Heart left ventricle (tissue), 16 donors: ENCODE measurements at places on chromosomes 5 and 9. TPM values are rescaled to one million over a fixed set of nuclear protein-coding genes. Genes with fewer than 3 reads are reported as not detected.

- H3K4me1 ChIP-seq: peaks cover 9% of the 10 kb centered on the region
- DNase-seq: no peak
- peaks cover 30% of the 10 kb centered on the region for H3K36me3 ChIP-seq
- H3K27me3 ChIP-seq: no peaks in the 10 kb centered on the region
These were observed 82.2 kb downstream of the MRPS27 start for GRCh38 chr5:72237879-72238278.

DNA sequence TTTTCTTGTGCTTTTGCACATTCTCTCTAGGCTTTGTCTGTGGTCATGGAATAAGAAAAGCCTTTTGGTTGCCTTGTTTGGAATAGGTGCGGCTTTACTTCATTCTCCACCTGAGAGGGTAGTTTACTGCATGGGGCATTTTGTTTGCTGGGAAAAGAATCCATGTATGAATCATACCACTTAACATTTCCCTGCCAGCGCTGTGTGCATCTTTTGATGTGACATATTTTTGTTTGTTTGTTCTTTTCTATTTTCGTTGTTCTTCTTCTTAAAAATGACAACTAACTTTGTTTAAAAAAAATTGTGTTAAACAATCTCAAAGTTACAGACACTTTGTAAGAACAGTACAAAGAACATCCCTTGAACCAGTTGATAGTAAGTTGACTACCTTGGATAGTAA, 113.2 kb downstream of the GCNT1 start:
- H3K27ac ChIP-seq: no peak overlapping the region
- H3K4me1 ChIP-seq: peaks cover 4% of the 10 kb centered on the region
- H3K27me3 ChIP-seq: no peaks in the 10 kb centered on the region
- H3K4me3 ChIP-seq: peak overlapping the region; percentile 60

GRCh38 chr9:88818495-88819201, 172.6 kb upstream of the S1PR3 start:
- no peak overlapping the region for H3K4me3 ChIP-seq
- peaks cover 40% of the 10 kb centered on the region for H3K4me1 ChIP-seq
- no peak for DNase-seq
- H3K27me3 ChIP-seq: peaks cover 23% of the 10 kb centered on the region

- peaks cover 4% of the 10 kb centered on the region for H3K27me3 ChIP-seq
- DNase-seq: no peak
- no peak overlapping the region for H3K4me3 ChIP-seq
- peak overlapping the region; percentile 80 for H3K27ac ChIP-seq
- peaks cover 6% of the 10 kb centered on the region for H3K4me1 ChIP-seq
These were observed 81.9 kb downstream of the TNC start for GRCh38 chr9:115035841-115036612.

DNA sequence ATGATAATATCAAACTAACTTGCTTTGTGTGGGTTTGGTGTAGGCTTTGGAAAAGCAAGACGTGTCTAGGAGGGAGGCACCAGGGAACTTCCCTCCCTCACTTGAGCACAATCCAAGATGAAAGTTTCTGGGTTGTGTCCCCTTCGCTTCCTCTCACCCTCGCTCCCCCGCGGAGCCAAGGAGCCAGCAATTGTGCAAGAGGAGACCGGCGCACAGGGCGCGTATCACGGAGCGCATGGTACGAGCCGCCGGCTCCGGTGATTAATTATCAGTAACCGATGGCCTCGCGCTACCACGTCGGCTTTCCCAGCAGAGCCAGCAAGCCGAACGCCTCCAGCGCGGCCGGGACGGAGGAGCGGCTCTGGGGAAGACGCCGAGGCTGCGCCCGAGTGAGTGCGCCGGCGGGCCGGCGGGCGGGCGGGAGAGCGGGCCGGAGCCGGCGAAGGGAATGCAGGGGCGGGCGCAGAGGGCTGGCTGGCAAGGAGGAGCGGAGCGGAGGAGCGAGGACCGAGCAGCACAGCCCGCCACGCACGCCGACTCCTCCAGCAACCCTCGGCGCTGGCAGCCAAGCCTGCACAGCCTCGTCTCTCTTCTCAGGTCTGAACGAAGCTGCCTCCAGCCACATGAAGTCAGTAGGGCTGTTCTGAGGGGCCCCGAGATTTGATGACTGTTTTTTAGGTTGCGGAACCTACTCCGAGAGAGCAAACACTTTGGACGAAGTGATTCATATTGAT, 143.6 kb downstream of the BNC2 start:
- peak overlapping the region; percentile 80 for H3K27ac ChIP-seq
- no peaks in the 10 kb centered on the region for H3K4me1 ChIP-seq
- H3K4me3 ChIP-seq: peak overlapping the region; percentile 59
- no peaks in the 10 kb centered on the region for H3K36me3 ChIP-seq
- peaks cover 27% of the 10 kb centered on the region for H3K27me3 ChIP-seq
- peak; percentile 82 for DNase-seq

The PCA3 gene
- not detected for total RNA-seq

DNA sequence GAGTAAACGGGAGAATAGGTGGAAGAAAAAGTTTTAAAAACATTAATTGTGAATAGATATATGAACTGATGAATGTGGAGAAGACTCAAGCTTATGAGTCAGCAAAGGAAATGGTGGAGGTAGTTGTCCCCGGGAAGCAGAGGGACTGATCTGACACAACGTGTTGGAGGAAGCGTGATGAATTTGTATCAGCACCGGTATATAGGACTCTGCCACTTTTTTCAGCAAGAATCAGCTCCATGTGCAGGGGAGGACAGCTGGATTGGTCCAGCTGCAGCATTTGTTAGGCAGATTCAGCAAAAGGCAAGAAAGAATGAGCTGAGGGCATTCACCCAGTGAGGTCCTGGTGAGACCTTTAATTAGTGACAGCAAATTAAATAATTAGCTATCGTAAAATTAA, 276.0 kb downstream of the TENT4A start:
- DNase-seq: no peak
- H3K36me3 ChIP-seq: no peaks in the 10 kb centered on the region
- H3K27me3 ChIP-seq: no peaks in the 10 kb centered on the region
- no peak overlapping the region for H3K27ac ChIP-seq

- no peak overlapping the region for H3K4me3 ChIP-seq
- DNase-seq: no peak
- H3K36me3 ChIP-seq: no peaks in the 10 kb centered on the region
- H3K27ac ChIP-seq: no peak overlapping the region
- H3K27me3 ChIP-seq: no peaks in the 10 kb centered on the region
These were observed 107.2 kb downstream of the XRCC4 start for GRCh38 chr5:83184534-83184933.

DNA sequence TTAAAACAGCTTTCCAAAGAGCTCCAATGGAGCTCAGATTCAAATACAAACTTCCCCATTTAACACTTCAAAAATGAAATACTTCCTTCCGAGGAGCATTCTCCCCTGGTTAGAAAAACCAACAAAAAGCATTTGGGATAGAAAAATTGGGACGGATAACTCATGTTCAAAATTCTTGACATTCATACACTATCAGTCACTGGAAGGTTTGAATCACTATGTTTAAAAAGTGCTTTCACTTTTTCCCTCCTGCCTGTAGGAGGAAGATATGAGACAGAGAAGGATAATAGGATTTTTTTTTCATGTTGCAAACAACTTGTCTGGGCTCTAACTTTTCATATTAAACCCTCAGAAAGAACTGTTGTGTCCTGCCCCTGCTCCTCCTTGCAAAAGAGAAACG, 412.0 kb downstream of the ACTL7B start:
- no peak for DNase-seq
- H3K36me3 ChIP-seq: no peaks in the 10 kb centered on the region
- H3K27me3 ChIP-seq: no peaks in the 10 kb centered on the region
- H3K27ac ChIP-seq: no peak overlapping the region
- H3K4me1 ChIP-seq: no peaks in the 10 kb centered on the region

The AGXT2 gene
- total RNA-seq: not detected

DNA sequence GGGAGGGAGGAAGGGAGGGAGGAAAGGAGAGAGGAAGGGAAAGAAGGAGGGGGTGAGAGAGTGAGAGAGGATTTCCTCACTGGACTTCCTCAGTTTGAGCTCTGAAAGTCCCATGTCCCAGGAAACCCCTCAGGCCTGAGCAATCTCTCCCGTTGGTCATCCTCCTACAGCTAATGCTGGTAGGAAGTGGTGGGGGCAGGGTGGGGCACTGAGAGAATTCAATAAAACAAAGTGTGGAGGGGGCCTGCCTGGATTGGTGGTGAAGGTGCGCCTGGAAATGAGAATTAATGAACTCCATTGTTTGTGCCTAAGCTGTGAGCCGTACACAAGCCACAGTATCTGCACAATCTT, 195.0 kb downstream of the RGS3 start:
- H3K4me1 ChIP-seq: peaks cover 18% of the 10 kb centered on the region
- H3K27ac ChIP-seq: peak overlapping the region; percentile 25
- no peaks in the 10 kb centered on the region for H3K27me3 ChIP-seq
- no peak for DNase-seq

- H3K27ac ChIP-seq: peak overlapping the region; percentile 27
- DNase-seq: no peak
- no peaks in the 10 kb centered on the region for H3K36me3 ChIP-seq
- H3K4me3 ChIP-seq: no peak overlapping the region
- H3K27me3 ChIP-seq: no peaks in the 10 kb centered on the region
- H3K4me1 ChIP-seq: peaks cover 27% of the 10 kb centered on the region
These were observed 109.9 kb downstream of the UGCG start for GRCh38 chr9:112006361-112007020.

DNA sequence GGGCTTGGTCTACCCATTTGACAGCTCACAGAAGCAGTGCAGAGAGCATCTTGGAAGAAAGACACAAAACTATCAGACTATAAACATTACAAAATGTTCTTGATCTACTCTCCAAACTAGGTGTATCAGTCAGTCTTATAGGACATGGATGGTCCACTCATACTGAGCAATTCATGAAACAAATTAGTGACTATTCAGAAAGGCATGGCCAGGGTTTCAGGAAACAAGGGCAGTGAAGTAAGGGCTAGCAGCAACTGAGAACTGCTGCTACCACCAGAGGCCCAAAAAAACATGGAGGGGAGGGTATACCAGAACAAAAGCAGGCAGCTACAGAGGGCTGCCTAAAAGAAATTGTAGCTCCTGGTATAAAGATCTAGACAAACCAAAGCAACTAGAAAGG, 287.0 kb downstream of the PIK3R1 start:
- no peaks in the 10 kb centered on the region for H3K4me1 ChIP-seq
- no peak overlapping the region for H3K4me3 ChIP-seq
- DNase-seq: no peak
- H3K27me3 ChIP-seq: no peaks in the 10 kb centered on the region
